SHP77 (cell line): ENCODE measurements at places on chromosomes 1 and 21.

DNA sequence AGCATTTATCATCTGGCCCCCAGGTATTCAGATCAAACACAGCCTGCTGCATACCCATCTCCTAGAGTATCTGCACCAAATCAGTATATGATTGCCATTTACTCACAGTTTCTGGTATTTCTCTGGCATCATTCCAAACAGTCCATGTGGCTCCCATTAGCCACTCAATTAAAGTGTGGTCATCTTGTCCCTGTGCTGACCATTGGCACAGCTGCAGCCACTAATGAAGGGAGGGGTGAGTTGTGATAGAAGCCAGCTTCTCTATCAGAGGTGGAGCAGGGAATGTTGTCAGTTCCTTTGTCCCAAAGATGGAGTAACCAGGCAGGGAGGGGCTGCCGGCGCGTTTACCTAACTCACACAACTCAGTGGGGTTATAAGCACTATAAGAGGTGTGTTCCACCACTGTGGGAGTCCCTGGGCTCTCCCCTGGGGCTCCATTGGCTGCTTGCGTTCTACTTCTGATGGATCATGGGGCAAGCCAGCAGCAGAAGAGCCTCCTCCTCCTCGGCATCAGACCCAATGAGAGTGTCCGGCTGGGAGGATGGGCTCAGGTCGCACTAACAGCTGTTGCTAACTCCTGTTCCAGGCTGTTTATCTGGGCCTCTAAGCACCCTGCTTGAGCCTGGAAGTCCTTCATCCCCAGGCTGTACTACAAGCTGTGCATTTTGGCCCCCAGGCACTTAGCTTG is 108.6 kb downstream of the GDAP2 start:
- peak; percentile 28 for DNase-seq

- no peak for DNase-seq
These were observed 37.7 kb upstream of the IGSF5 start for GRCh38 chr21:39707316-39707715.

GRCh38 chr1:240854367-240854766 is 242.4 kb upstream of the GREM2 start:
- no peak for DNase-seq

GRCh38 chr1:31818206-31818605 is 2.4 kb upstream of the SPOCD1 start:
- no peak for DNase-seq

- no peak for DNase-seq
These were observed 21.7 kb upstream of the ZBTB21 start for GRCh38 chr21:42031816-42032215.

DNA sequence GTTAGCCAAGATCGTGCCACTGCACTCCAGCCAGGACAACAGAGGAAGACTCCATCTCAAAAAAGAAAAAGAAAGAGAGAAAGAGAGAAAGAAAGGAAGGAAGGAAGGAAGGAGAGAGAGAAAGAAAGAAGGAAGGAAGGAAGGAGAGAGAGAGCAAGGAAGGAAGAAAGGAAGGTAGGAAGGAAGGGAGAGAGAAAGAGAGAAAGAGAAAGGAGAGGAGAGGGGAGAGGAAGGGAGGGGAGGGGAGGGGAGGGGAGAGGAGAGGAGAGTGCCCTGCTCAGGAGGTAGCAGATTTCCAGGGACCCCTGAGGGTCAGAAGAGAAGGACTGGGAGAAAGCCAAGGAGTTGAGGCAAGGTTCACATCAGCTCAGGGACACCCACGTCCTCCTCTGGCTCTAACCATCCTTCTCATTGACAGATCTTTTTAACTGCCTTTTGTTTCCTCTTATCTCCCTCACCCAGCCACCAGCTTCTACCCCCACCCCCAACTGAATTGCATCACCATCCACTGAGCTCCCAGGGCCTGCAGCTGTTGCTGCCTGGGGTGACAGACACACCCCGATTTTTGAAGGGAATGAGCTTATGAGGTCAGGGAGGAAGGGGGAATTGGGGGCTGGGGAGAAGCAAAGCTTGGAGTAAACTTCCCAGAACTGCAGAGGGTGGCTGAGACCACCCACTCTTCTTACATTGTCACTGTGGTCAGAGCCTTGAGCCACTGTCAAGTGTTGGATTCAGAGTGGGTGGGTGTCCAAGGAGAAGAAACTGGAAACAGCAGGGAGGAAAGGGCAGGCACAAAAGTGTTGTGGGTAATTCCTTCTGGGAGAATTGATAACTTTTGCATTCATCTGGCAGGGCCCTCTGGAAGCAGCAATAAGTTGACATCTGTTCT is 91.6 kb downstream of the GLUL start:
- no peak for DNase-seq

DNA sequence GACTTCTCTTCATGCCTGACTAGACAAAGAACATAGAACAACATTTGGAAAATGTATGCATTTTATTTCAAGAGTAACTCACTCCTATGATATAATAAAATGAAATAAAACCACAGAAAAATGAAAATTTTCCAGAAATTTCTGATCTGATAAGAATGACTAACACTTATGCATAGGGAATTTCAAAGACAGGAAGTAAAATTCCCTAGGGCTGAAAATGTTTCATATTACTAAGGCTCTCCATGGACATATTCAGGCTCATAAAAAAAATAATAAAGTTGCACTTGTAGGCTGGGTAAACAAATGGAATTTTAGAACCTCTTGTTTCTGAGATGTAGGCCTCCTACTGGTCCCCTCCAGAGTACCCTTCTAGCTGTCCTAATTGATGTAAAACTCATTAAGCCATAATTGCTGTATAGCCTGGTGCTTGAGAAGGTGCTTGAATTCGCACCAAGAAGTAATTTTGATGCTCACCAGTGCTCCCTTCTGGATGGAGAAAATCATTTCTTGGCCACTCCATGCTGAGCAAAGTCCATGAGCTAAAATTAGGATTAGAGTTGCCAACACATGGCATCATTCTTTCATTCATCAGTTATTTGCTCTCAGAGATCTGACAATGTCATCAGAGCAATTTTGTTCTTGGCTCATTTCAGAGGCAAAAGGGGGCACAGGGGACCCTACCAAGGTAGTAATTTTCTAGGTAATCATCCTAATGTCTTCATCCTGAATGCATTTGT is 641.0 kb upstream of the CAMK1G start:
- DNase-seq, result no peak

- DNase-seq, result no peak
These were observed 28.4 kb downstream of the EGLN1 start for GRCh38 chr1:231393668-231394067.

- DNase-seq, result no peak
These were observed 26.4 kb upstream of the SELENON start for GRCh38 chr1:25773441-25774125.

DNA sequence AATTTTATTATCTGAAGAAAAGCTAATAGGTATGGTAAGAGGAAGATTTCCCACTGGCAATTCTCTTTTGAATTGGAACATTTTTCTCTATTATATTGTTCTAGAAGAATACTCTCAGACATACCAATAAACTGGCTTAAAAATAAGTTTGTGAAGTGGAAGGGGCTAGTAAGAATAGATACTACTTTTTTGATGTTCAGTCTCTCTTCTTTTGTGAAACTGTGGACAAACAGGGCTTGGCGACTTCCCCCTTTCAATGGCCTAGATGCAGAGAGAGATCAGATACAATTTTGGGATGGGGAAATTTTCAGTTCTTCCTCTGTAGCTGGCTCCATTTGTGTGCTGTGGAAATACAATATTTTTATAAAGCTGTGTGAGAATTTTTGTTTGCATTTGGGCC is 2.5 kb downstream of the PBX1 start:
- DNase-seq, result peak; percentile 17
